ENCODE measurements at places on chromosomes 3 and 15. TPM values are rescaled to one million over a fixed set of nuclear protein-coding genes. Genes with fewer than 3 reads are reported as not detected.

DNA sequence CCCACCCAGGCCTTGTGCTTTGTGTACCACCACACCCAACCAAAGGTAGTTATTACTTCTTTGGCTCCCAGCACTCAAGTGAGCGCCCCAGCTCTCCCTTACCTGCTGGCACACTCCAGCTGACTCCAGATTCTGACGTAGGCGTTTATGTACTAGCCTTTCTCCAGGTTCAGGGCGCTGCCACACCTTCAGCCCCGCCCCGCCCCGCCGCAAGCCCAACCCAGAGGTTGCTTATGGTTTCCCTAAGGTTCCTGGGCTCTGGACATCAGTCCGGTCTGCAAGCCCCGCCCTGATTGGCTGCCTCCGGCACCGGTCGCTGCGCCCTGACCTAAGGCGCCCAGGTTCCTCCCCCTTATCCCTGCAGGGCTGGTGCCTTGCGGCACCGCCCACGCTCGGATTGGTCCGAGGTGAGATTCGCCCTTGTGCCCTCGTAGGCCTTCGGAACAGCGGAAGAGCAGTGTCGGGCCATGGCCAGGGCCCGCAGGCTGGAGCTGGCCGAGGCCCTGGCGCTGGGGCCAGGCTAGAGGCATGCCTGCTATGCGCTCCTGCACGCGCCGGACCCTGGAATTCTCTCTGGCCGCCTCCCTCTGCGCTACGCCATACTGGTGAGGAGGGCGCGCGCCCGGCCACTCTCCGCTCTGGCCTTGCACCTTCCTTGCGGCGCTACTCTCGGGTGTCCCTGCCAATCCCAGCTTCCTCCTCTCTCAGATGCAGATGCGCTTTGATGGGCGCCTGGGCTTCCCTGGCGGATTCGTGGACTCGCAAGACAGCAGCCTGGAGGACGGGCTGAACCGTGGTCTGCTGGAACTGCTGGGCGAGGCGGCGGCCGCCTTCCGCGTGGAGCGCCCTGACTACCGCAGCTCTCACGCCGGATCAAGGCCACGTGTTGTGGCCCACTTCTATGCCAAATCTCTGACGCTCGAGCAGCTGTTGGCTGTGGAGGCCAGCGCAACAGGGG, 19.8 kb upstream of the NUDT16 start:
- H3K4me1 ChIP-seq, result peaks cover 8% of the 10 kb centered on the region
- no peaks in the 10 kb centered on the region for H3K36me3 ChIP-seq
- no peaks in the 10 kb centered on the region for H3K27me3 ChIP-seq
- peak overlapping the region; percentile 70 for H3K27ac ChIP-seq
- DNase-seq, result peak; percentile 96
- H3K4me3 ChIP-seq, result peak overlapping the region; percentile 50

GRCh38 chr15:88389120-88389519, 78.1 kb downstream of the MRPL46 start:
- H3K27ac ChIP-seq, result no peak overlapping the region
- H3K36me3 ChIP-seq, result no peaks in the 10 kb centered on the region
- no peak for DNase-seq

DNA sequence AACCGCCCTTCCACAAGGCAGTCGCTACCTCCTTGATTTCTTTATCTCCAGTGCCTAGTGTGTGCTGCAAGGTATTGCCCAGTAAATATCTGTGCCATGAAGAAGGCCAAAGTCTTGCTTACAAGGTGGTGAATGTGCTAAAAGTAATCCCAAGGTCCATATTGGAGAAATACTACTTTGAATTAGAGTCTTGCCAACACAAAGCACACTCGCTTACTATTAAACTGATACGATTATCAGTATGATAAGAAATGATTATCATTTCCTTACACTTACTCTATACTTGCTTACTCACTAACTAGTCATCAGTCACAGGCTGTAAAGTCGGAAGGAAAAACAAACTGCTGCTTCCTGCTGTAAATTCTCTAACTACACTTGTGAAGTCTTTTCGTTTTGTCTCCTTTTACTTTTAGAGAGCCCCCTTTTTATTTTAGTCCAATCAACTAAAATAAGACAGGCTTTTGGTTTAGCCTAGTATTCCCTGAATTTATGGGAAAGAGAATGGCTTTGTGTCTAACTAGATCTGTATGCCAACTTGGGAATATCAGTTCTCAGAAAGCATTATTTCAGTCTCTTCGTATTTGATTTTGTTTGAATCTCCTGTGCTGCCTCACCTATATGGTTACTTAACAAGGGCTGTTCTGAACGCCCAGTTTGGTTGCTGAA, 107.1 kb upstream of the TSC22D2 start:
- H3K27ac ChIP-seq, result peak overlapping the region; percentile 3
- no peak for DNase-seq
- H3K27me3 ChIP-seq, result no peaks in the 10 kb centered on the region

DNA sequence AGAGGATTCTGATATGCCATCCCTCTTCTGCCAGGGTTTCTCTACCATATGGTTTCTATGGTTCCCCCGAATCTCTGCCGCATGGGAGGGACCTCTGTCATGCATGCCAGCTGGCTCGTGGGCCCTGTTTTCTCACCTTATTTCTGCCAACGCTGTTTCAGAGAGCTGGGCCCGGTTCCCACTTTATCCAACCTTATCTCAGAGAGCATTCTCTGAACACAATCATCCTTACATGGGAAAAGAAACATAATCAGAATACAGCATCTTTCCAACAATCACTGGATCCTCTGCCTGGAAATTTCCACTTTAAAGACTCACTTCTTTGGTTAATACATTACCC, 234.5 kb upstream of the ZBTB20 start:
- H3K4me1 ChIP-seq, result no peaks in the 10 kb centered on the region
- H3K36me3 ChIP-seq, result no peaks in the 10 kb centered on the region
- no peak overlapping the region for H3K4me3 ChIP-seq
- H3K27me3 ChIP-seq, result no peaks in the 10 kb centered on the region
- H3K27ac ChIP-seq, result no peak overlapping the region

The C15orf61 gene
- 5.4 TPM for total RNA-seq

The ATP2C1 gene
- 66.9 TPM for total RNA-seq

The TM4SF4 gene
- total RNA-seq, result 1.1 TPM

The NPAP1 gene
- total RNA-seq, result not detected

The PIERCE2 gene
- 5.8 TPM for total RNA-seq

The FILIP1L gene
- total RNA-seq, result 29.0 TPM

All from colonic mucosa (tissue), 4 donors.